CD14-positive monocyte (primary cell): ENCODE measurements at places on chromosomes 12 and 14. TPM values are rescaled to one million over a fixed set of nuclear protein-coding genes. Genes with fewer than 3 reads are reported as not detected.

The MYBPC1 gene
- 0.16 TPM for polyA plus RNA-seq

The ZFYVE26 gene
- 1.0 TPM for polyA plus RNA-seq

The TMEM132C gene
- polyA plus RNA-seq = not detected in 2 replicates

The GUCY2C gene
- polyA plus RNA-seq = 0.14 TPM

The OAS2 gene
- polyA plus RNA-seq = 40.1 TPM

The RNU4-1 gene
- polyA plus RNA-seq = not detected

DNA sequence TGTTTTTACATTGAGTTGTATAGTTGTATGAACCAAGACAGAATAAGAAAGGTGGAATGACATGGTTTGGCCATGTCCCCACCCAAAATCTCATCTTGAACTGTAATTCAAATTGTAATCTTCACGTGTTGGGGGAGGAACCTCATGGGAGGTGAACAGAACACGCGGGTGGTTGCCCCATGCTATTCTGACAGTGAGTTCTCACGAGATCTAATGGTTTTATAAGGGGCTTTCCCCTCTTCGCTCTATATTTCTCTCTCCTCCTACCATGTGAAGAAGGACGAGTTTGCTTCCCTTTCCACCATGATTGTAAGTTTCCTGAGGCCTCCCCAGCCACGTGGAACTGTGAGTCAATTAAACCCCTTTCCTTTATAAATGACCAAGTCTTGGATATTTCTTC lies 25.3 kb downstream of the DDHD1 start:
- H3K4me1 ChIP-seq = peaks cover 23% of the 10 kb centered on the region
- no peak overlapping the region for H3K4me3 ChIP-seq
- no peak for DNase-seq
- H3K27ac ChIP-seq = no peak overlapping the region

- peaks cover 15% of the 10 kb centered on the region for H3K36me3 ChIP-seq
- peak; percentile 59 for DNase-seq
- peak overlapping the region; percentile 98 for H3K27ac ChIP-seq
- H3K4me1 ChIP-seq = peaks cover 76% of the 10 kb centered on the region
- H3K4me3 ChIP-seq = no peak overlapping the region
- no peaks in the 10 kb centered on the region for H3K27me3 ChIP-seq
Observed at GRCh38 chr14:24273422-24273998, 2.1 kb upstream of the RABGGTA start.

GRCh38 chr14:95313707-95314106 lies 6.0 kb downstream of the CLMN start:
- H3K4me3 ChIP-seq = no peak overlapping the region
- H3K4me1 ChIP-seq = peaks cover 74% of the 10 kb centered on the region
- no peaks in the 10 kb centered on the region for H3K36me3 ChIP-seq

DNA sequence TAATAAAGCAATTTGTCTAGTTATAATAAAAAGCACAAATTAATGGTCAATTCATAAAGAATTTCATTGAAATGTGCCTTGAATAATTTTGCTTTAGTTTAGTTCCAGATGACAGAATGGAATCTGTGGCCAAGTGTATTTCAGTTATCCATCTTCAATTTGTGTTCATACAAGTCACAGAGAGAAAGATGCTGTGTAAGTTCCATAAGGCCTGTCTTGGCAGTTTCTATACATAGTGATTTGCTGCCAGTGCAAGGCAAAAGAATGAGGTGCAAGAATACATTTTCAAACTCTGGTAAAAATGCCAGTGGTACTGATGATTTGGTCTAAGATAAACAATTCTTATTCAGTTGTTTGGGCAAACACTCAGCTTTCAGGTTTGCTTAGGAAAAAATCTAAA lies 134.4 kb upstream of the PTPRB start:
- H3K36me3 ChIP-seq = no peaks in the 10 kb centered on the region
- no peak overlapping the region for H3K27ac ChIP-seq
- DNase-seq = no peak
- no peaks in the 10 kb centered on the region for H3K4me1 ChIP-seq
- H3K27me3 ChIP-seq = no peaks in the 10 kb centered on the region
- no peak overlapping the region for H3K4me3 ChIP-seq

DNA sequence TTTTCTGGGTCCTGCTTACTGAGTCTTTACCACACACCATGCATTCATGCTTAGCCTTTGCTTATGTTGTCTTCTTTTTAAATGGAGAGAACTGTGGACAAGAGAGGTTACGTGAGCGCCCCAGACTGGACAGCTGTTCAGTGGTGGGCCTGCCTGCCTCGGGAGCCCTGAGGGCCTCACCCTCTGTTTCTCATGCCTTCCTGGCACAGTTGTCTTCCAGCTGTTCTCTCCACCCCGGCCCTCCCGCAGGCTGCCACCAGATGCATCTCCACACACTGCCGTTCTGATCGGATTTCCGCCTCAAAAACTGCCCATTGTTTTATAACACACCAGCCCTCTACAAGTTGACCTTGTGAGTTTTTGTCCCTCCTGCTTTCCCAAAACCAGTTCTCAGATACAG lies 100.8 kb downstream of the SAMD4A start:
- H3K4me1 ChIP-seq = no peaks in the 10 kb centered on the region
- no peak overlapping the region for H3K27ac ChIP-seq
- H3K27me3 ChIP-seq = no peaks in the 10 kb centered on the region
- H3K36me3 ChIP-seq = no peaks in the 10 kb centered on the region
- DNase-seq = no peak

- peaks cover 38% of the 10 kb centered on the region for H3K4me1 ChIP-seq
- no peaks in the 10 kb centered on the region for H3K36me3 ChIP-seq
- DNase-seq = no peak
- H3K27me3 ChIP-seq = no peaks in the 10 kb centered on the region
Observed at GRCh38 chr12:4238577-4238976, 35.0 kb upstream of the CCND2 start.

DNA sequence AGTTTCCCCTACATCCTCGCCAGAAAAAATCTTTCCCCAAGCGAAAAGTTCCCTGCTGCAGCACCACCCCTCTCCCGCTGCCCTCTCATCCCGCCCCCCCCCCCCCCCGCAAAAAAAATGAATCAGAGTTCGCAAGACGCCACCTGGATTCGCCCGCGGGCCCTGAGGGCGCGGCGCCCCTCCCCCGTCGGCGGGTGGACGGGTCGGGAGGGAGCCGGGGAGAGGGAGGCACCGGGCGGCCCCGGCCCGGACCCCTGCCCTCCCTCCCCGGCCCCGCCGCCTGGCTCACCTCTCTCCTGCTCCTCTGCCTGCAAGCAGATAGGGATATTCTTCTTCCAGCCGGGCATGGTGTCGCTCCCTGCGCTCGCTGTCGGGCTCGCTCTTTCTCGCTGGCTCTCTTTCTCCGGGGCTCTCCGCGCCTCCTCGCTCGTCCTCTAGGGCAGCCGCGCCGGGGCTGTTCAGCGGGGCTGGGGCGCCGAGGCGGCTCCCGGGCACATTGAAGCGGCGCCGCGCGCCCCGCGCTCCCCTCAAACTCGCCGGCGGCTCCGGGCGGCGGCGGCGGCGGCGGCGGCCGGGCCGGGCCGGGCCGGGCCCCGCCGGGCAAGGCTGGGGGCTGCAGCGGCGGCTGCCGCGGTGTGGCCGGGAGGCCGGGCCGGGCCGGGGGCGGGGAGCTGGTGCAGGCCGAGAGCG lies 200.3 kb upstream of the CAND1 start:
- H3K36me3 ChIP-seq = no peaks in the 10 kb centered on the region
- DNase-seq = no peak

DNA sequence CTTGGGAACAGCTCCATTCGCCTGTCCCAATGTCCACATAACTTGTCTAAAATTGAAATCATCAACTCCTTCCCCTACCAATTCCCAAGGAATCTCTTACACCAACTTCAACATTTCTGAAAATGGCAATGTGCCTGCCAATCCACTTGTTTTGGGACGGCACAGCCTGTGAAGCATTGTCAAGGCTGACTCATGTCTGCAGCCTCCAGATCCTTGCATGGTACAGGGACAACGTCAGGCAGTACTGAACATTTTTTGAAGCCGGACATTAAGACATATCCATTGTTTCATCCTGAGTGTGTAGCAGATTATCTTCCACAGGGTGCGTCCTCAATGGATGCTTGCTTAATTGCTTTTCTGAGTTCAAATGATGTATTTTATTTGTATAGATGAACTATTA lies 794.1 kb downstream of the BCL11B start:
- no peaks in the 10 kb centered on the region for H3K4me1 ChIP-seq
- no peak for DNase-seq
- no peaks in the 10 kb centered on the region for H3K36me3 ChIP-seq
- H3K4me3 ChIP-seq = no peak overlapping the region

GRCh38 chr12:98341732-98342131 lies 173.7 kb upstream of the TMPO start:
- DNase-seq = no peak
- no peak overlapping the region for H3K4me3 ChIP-seq
- H3K4me1 ChIP-seq = no peaks in the 10 kb centered on the region
- H3K27ac ChIP-seq = no peak overlapping the region
- H3K36me3 ChIP-seq = no peaks in the 10 kb centered on the region

- H3K4me1 ChIP-seq = peaks cover 16% of the 10 kb centered on the region
- peak; percentile 74 for DNase-seq
- H3K36me3 ChIP-seq = no peaks in the 10 kb centered on the region
Observed at GRCh38 chr12:56766535-56766934, 3.4 kb downstream of the HSD17B6 start.

DNA sequence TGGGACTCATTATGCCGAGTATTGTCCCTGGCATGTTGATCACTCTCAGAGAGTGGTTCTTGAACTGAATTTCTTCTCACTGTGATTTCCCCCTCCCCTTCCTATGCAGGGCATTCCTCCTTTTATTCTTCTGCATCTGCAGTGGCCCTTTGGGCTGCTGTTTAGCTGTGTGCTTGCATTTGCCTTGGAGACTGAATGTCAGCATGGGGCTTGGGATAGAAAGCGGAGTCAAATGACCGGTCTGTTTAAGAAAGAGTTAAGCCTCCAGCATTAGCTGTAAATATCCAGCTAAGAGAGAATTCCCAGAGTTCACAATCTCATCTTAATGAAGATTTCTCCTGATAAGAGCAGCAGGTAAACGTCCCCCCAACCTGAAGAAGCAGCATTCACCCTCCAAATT lies 65.6 kb upstream of the RMST start:
- DNase-seq = no peak
- no peak overlapping the region for H3K4me3 ChIP-seq
- no peaks in the 10 kb centered on the region for H3K27me3 ChIP-seq
- no peaks in the 10 kb centered on the region for H3K36me3 ChIP-seq
- H3K4me1 ChIP-seq = no peaks in the 10 kb centered on the region
- no peak overlapping the region for H3K27ac ChIP-seq

DNA sequence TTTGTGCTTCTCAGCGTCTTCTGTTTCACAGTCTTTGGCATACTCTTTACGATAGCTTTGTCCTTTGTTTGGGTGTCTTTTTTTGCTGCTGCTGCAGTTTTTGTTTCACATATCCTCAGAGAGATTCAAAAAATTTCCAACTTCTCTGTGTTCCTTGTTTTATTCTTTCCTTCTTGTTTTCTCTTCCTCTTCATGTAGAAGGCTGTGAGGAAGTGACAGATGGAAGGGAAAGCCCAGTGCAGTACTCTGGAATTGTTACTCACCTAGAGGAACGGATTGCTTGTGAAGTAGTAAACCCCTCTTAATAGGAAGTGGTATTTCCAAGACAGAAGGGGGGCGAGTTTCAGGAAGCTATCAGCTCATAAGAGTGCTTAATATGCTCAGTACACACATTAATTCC lies 1.7 kb downstream of the CREBL2 start:
- DNase-seq = peak; percentile 78
- no peak overlapping the region for H3K27ac ChIP-seq
- no peaks in the 10 kb centered on the region for H3K27me3 ChIP-seq
- peaks cover 36% of the 10 kb centered on the region for H3K4me1 ChIP-seq
- H3K36me3 ChIP-seq = no peaks in the 10 kb centered on the region
- H3K4me3 ChIP-seq = peak overlapping the region; percentile 84

GRCh38 chr14:103443111-103443510 lies 57.9 kb downstream of the MARK3 start:
- peak; percentile 11 for DNase-seq
- no peaks in the 10 kb centered on the region for H3K27me3 ChIP-seq
- H3K4me1 ChIP-seq = peaks cover 20% of the 10 kb centered on the region
- H3K27ac ChIP-seq = peak overlapping the region; percentile 53

DNA sequence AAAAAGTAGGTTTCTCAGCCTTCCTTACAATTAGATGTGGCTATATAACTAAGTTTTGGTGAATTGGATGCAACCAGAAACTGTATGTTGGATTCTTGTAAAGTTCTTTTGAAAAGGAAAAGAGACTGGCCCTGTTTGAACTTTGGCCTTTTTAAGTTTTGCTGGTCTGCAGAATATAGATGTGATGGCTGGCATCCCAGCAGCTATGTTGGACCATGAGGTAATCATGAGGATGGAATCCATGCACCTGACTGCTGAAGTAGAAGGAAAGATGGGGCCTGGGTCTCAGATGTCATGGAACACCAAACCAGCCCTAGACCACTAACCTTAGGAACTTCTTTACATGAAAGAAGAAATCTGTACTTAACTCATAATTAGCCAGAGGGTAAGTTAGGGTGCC lies 482.5 kb downstream of the GLT1D1 start:
- no peak for DNase-seq
- no peaks in the 10 kb centered on the region for H3K27me3 ChIP-seq
- no peaks in the 10 kb centered on the region for H3K4me1 ChIP-seq
- H3K4me3 ChIP-seq = no peak overlapping the region

DNA sequence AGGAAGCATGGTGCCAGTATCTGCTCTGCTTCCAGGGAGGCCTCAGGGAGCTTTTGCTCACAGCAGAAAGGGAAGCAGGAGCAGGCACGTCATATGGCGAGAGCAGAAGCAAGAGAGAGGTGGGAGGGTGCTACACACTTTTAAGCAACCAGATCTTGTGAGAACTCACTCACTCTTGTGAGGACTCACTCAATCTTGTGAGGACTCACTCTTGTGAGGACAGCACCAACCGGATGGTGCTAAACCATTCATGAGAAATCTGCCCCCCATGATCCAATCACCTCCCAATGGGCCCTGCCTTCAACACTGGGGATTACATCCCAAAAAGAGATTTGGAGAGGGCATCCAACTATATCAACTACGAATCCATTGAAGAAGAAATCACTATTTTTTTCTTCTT lies 34.3 kb upstream of the LMNTD1 start:
- no peak overlapping the region for H3K4me3 ChIP-seq
- no peak for DNase-seq
- H3K4me1 ChIP-seq = no peaks in the 10 kb centered on the region
- H3K27ac ChIP-seq = no peak overlapping the region
- H3K36me3 ChIP-seq = no peaks in the 10 kb centered on the region

DNA sequence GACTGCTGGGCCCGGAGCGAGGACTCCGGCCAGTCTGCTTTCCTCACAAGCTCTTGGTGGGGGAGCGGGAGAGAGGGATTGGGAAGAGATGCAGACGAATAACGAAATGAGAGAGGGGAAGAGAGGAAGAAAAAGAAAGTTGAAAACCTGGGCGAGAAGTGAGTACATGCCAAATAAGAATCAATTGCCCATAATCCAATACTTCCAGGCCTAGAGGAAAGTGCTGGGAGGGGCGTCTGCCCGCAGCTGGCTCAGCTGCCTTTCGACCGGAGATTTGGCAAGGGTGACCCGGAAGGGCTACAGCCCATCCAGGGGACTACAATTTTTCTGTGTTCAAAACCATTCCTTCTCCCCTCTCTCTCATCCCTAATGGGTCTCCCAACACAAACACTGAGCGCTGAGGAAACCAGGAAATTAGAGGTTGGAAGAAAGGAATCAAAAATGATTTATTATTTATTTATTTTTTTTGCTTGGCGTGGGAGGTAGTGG lies 4.9 kb downstream of the NKX2-1 start:
- no peak overlapping the region for H3K27ac ChIP-seq
- no peak for DNase-seq
- H3K4me3 ChIP-seq = no peak overlapping the region
- peaks cover 94% of the 10 kb centered on the region for H3K27me3 ChIP-seq
- no peaks in the 10 kb centered on the region for H3K4me1 ChIP-seq
